ENCODE measurements at places on chromosomes 12 and 14. TPM values are rescaled to one million over a fixed set of nuclear protein-coding genes. Genes with fewer than 3 reads are reported as not detected.

- no peak for DNase-seq
These were observed 2.3 kb downstream of the FOXJ2 start for GRCh38 chr12:8034802-8035201.

Gene RILPL1
- 38.2 TPM for total RNA-seq

Gene AQP6
- 0.37 TPM for total RNA-seq

DNA sequence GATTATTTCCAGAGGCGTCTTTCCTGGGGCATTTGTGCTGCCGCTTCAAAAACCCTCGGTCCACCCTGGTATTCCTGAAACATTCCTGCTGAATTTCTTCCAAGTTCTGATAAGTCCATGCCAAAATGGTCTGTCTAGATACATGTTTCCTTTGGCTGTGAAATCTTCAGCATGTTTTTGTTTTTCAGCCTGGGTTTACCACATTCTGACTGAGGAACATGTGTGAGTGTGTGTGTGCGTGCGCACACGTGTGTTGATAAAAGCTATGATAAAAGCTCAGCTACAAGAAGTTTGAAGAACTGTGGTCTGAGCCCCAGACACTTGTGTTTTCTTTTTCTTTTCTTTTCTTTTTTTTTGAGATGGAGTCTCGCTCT, 22.4 kb downstream of the ANKRD9 start:
- no peak for DNase-seq

DNA sequence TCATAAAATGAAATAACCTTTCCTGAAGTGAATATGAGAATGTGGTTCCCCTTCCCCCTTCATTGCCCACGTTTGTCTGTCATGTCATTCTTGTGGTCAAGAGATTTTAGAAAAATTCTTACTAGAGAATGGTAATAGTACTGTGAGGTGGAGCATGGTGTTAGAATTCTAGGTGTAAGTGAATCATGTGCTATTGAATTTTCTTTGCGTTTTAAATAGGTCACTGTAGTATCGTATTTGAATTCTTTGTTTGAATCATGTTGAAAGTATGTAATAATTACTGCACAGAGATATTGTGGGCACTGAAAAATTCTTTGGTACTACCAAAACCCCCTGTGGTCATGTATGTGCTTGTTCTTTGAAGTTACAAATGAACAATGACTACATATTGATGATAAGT, 49.9 kb downstream of the FUT8 start:
- no peak for DNase-seq

DNA sequence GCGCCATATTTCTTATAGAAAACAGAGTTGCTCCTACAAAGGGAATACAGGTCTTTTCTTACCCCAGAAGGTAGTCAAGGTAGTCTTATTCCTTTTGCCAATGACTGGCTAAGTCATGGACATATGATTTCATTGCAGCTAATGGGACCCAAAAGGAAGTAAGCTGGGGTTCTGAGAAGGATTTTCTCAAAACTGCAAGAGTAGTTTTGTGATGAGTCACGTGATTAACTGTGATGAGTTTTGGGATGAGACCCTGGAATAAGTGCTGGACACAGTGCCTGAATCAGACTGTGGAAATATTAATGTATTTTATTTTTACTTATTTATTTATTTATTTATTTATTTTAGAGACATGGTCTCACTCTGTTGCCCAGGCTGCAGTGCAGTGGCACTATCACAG, 13.4 kb upstream of the NIN start:
- DNase-seq = no peak

DNA sequence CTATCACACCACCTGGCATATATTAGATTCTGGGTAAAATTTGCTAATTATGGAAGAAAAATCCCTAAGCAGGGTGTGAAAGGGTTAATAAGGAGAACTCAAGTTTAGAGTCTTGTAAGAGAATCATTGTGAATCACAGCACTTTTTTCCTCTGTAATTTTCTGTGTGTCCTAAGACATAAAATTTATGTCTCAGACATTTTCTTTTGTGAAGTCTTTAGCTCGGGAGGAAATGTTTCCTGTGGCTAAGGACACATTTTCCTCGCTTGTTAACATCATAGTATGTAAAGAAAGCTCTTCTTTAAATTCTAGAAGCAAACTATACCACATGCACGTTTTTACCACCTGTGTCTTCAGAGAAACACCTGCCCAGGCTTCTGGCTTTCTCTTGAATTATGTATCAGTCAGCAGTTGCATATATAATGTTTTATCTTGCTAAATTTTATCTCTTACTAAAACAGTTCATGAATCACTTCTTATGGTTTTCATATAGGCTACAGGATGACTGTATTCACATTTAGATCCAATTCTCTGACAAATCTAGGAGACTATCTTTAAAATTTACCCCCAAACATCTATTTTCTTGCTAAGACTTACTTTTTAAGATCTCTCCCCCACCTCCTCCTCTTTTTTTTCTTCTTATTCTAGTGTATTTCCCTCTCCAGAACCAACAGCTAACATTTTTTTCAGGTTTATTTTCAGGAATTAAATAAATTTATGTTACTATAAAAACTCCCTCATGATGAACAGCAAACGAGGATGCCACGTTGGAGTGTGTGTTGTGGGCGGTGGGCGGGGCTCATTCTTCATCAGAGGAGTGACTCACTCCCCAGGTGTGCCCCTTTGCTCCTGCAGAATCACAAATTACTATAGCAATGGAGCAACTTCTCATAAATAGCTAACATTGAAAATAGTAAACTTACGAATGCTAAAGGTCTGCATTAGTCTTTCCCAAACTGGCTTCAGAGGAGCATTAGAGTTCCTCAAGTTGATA, 11.6 kb upstream of the CSRP2 start:
- no peak for DNase-seq

GRCh38 chr14:32469388-32470160, 140.5 kb downstream of the AKAP6 start:
- DNase-seq = peak; percentile 65

DNA sequence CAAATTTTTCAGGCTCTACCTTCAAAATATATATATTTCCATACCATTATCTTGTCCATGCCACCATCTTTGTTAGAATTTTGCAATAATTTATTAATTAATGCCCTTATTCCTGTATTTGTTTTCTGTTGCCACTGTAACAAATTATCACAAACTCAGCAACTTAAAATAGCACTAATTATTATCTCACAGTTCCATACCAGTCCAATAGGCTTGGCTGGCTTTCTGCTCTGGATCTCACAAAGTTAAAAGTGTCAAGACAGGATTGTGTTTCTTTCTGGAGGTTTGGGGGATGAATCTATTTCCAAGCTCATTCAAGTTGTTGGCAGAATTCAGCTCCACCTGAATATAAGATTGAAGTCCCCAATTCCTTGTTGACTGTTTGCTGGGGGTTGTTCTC, 58.6 kb upstream of the SLC38A4 start:
- DNase-seq = no peak

Gene CLEC4A
- not detected for total RNA-seq

GRCh38 chr14:85516239-85517113, 13.5 kb upstream of the FLRT2 start:
- no peak for DNase-seq

DNA sequence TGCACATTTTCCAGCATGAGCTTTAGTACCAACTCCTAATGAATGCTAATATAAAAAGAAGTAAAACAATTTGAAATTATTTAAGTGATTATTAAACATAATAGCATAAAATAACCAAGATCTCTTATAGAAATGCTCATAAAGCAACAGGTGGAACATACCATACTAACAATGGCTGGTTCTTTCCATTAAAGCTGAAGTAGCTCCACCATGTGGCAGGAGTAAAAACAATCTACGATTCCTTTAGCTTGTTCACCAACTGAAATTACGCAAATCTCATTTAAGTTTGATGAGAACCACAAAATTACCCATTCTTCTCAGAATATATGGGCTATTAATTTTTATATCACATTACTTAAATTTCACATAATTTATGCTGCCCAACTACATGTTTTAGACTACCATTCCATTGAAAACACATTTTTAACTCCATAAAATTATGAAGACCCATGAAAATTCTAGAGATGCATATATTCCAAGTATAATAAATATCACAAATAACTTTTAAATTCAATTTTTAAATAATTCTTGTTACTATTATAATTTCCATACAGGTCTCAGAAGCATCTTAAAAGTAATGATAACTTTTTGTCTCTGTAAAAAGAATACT, 213.6 kb downstream of the DAD1 start:
- peak; percentile 14 for DNase-seq

Gene RIMBP2
- total RNA-seq = 65.0 TPM

DNA sequence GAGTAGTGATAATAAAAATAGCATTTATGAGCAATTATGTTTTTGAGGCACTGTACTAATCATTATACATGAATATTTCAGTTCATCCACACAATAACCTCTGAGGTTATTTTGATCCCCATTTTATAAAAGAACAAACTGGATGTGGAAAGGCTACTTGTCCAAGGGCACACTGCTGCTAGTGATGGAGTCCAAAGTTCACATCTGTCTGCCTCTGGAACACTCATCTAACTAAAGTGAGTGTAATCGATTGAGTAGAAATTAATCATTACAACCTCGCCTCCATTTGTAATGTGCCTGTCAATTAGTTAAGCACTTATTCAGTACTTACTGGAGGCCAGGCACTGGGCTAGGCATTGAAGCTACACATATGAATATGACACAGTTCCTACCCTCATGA, 55.4 kb downstream of the TMEM260 start:
- DNase-seq = no peak

GRCh38 chr14:99146616-99147365, 125.2 kb downstream of the BCL11B start:
- no peak for DNase-seq

GRCh38 chr12:12811343-12811742, 1.8 kb upstream of the DDX47 start:
- no peak for DNase-seq

DNA sequence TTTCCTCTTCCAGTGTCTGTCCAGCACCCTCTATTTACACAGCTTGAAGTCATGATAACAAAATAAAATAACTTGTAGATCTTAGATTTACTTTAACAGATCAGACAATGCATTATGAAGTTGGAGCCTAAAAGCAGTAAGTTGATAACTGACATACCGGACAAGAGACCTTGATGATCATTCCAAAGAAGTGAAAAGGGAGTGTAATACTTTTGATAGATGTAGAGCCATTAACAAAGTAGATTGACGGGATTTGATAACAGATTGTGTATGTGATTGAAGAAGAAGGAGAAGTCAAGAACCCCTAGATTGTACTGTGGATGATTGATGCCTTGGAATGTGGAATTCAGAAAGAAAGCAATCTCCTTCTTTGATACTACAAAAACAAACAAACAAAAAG, 403.8 kb upstream of the MGAT4C start:
- DNase-seq = no peak

DNA sequence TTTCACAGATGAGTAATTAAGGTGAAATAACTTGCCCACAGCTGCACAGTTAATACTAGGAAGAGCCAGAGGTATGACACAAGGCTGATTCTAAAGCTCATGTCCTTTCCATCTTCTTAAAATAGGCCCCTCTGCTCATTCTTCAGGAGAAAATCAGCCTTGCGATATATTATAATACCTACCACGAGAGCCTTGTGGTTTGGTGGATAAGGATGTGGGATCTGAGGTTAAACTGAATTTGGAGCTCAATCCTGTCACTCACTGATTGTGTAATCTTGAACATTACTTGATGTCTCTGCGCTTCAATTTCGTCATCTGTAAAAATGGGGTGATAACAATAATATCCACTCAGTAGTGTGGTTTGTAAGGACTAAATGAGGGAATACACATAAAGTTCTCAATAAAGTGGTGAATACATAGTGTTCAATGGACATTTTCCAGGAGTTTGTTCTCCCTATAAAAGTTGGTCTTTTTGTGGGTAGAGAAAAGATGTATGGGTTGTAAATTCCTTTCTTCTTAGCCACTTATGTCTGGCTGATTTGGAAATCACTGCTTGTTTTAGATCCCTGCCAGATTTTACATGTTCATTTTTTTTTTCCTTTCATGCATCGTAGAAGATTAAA, 25.1 kb upstream of the ATP2B1 start:
- DNase-seq = no peak

- DNase-seq = peak; percentile 62
These were observed 4.5 kb downstream of the UBC start for GRCh38 chr12:124909831-124910560.

- peak; percentile 81 for DNase-seq
These were observed 545 bp downstream of the PPFIA2 start for GRCh38 chr12:81758421-81759189.
